ENCODE measurements at places on chromosomes 16 and 17.
A peak's percentile ranks its signal among the peaks of the same experiment; 100 is the strongest.

DNA sequence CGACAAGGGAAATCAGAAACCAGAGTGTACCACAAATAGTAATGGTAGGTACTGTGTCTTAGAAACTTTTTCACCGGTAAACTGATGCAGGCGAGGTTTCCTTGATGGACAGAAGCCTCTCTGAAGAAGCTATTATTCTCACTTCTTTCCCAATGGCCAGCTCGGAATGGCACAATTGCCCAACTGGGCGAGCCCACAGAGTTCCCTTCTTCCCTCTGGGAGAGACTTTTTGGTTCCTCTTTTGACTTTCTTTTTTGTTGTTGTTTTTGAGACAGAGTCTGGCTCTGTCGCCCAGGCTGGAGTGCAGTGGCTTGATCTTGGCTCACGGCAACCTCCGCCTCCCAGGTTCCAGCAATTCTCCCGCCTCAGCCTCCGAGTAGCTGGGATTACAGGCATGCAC is 16.9 kb downstream of the SLC43A2 start:
- no peak for DNase-seq

- no peak for DNase-seq
These were observed 19.1 kb upstream of the CD79B start for GRCh38 chr17:63950940-63951907.

GRCh38 chr16:15900901-15901500 is 12.6 kb upstream of the CEP20 start:
- no peak for DNase-seq

- DNase-seq = peak; percentile 24
These were observed 1.0 kb downstream of the GDE1 start for GRCh38 chr16:19520861-19521331.

DNA sequence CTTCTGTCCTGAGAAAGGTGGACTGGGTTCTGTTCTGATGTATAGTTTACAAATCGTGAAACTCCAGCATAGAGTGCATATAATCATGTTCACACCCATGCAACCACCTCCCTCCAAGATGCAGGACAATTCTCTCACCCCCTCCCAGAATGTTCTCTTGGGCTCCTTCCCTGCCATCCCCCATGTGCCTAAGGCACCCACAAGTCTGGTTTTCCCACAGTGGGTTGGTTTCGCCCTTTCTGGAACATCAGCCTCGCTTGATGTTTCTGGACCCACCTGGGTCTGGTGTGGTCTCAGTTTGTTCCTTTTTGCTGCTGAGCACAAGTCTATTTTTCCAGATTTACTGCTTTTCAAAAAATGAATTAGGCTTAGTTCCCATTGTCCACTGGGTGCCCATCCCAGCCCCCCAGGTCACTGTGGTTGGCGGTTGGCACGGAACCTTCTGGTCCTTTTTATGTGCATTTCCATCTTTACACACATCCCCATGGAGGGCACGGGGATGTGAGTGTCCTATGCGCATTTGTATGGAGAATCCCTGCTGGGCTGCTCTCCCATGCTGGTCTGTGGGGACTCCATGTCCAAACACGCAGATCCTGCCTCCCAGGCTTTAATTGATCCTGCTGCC is 19.0 kb downstream of the MAP2K3 start:
- no peak for DNase-seq

DNA sequence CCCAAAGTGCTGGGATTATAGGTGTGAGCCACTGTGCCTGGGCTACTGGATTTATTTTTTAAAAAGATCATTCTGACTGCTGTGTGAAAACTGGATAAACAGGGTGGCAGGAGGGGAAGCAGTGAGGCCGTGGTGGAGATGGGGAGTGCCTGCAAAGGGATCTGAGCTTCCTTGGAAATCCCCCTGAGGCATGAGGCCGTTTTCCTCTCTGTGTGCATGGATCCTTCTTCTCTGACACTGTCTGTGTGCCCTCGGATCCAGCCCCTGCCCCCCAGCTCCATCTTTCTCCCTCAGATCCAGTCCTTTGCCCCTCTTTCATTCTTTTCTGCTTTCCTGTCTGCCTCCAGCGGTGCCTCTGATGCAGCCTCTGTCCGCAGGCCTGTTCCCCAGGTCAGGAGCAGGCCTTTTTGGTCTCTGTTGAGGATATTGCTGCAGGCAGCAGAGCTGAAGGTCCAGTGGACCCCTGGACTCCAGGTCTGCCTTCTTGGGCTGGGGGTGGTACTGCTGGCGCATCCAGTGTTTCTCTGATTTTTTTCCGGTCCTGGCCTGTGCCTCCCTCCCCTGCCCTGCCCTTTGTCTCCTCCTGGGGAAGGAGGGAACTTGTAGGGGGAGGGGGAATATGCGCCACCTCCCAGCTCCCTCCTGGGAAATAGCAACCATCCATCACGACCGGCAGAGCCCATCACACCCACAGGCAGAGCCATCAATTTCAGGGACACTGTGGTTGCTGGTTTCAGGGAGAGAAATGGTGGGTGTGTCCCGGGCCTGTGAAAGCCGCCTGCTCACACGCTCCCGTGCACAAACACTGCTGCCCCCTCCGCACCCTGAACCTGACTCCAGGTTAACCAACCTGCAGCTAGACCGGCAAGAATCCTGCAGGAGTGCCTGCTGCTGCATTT is 17.0 kb downstream of the MGAT5B start:
- no peak for DNase-seq

DNA sequence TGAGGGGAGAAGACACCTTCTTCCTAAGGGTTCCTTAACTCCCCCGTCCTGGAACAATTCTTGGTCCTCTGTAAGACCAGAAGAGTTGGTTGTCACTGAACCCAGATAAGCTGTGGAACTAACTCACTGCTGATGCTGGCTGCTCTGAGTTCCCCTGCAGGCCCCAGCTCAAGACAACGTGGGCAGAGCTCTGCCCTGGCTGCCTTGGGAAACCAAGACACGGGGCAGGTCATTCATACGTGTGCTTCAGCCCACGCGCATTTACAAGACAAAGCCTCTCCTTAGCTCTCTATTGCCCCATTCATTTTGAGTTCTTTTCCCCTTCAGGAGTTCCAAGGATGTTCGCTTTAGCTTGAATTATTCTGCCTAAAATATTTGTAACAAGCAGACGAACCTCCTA is 3.4 kb upstream of the NAT9 start:
- no peak for DNase-seq

DNA sequence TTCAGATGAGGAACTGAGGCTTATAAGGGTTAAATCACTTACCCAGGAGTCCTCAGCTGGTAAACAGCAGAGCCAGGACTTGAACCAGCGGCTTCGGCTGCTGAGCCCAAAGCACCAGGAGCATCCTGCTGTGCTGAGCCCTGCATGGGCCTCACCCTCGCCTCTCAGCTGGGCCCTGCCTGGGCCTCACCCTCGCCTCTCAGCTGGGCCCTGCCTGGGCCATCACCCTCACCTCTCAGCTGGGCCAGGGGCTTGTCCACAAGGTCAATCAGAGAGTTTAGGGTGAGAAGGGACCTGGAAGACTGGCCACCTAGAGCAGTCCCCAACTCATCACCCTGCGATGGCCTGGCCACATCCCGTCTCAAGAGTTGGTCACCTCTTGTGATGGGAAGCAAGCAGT is 4.2 kb downstream of the STAC2 start:
- DNase-seq = no peak

DNA sequence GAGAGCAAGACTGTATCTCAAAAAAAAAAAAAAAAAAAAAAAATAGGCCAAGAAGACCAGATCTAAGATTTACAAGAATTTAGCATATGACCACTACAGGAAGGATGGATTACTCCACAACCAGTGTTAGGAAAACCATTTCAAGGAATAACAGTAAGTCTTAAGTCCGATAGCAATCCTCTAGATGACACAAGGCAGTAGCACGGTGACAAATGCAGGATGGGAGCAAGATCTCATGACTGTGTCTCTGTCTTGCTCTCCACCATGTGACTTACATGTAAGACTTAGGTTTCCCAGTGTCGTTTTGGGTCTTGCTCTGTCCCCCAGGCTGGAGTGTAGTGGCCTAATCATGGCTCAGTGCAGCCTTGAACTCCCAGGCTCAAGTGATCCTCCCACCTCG is 27.8 kb downstream of the C16orf96 start:
- DNase-seq = no peak

GRCh38 chr16:51762081-51762996 is 611.3 kb upstream of the SALL1 start:
- peak; percentile 43 for DNase-seq

- no peak for DNase-seq
These were observed 156.9 kb upstream of the C17orf78 start for GRCh38 chr17:37218849-37219248.

DNA sequence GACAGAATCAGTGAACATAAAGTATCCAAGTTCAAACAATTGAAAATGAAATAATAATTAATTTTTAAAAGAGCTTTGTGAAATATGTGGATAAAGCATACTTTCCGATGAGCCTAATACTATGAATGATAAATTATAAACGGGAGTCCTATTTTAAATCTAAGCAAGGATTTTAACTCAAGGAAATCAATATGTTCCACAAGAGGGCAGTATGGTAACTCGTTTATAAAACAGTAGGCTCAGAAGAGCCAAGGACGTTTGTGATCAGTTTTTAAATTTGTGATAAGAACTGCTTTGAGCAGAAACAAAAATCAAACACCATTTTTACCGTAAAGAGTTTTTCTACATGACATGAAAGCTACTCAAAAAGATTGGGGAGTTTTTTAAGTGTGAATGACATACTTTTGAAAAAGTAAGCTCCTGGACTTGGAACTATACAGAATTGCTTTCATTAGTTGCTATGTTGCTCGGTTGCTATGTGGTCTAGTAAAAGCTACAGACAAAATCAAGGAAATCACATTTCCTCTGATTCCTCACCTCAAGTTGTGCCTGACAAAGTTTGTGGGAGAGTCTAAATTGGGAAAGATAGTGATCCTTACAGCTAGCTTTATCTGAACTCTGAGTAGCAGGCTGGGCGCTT is 11.8 kb upstream of the TEKT1 start:
- no peak for DNase-seq

- DNase-seq = no peak
These were observed 151.3 kb downstream of the FOXL1 start for GRCh38 chr16:86729686-86730085.

DNA sequence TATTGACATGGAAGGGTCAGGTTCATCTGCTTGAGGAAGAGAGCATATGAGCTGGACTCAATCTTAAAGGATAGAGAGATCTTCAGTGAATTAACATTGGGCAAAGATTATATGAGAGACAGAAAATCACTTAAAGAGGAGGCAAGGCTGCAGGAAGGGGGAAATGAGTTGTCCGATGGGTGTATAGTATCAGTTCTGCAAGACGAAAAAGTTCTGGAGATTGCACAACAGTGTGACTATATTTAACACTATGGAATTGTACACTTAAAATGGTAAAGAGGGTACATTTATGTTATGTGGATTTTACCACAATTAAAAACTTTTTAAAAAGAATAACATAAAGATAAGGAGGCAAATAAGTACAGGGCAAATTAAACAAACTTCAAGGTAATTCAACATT is 80.7 kb downstream of the HELZ start:
- no peak for DNase-seq

GRCh38 chr16:24988129-24988518 is 27.0 kb downstream of the ARHGAP17 start:
- no peak for DNase-seq

DNA sequence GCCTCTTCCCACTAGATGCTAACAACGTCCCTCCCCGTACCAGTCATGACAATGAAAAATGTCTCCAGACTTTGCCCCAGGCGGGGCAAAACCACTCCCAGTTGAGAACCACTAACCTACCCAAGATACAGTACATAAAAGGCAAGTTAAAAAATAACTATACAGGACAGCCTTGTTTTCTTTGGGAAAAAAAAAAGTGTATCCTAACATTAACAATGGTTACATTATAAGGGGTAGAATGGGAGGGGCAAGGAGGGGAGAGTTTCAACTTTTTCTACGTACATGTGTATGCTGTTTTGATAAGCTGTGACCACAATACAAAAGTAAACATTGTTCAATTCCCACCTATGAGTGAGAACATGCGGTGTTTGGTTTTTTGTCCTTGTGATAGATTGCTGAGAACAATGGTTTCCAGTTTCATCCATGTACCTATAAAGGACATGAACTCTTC is 94.9 kb downstream of the TOX3 start:
- no peak for DNase-seq

DNA sequence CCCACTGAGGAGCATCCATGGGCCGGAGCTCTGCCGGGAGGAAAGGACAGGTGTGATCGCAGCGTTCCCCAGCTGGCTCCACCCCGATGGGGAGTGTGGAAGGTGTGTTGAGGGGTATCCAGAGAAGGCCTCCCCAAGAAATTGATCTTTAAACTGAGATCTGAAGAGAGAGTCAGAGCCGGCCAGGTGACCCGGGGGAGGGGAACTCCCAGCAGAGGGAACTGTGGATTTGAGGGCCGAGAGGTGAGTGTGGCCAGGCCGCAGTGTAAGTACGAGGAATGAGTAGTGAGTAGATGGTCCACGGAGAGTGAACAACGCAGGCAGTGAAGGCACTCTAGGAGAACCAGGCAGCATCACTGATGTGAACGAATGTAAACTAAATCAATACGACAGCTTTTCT is 80.2 kb downstream of the RPTOR start:
- no peak for DNase-seq

DNA sequence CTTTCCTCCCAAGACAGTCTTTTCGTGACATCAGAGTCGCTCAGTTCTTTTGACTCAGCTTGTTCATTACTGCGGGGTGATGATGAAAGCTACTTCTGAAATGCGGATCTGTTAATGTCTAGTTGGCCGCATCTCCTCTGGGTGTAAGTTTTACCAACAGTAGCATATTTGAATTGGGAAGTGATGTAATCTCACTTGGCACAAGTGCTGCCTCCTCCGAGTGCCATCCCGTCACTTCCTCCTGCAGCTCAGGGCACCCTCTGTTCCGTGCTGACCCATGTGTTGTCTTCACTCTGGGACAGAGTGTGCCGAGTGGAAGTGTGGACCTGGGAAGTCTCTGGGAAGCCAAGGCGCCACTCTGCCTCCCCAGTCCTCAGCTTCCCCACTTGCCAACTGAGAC is 8.9 kb downstream of the ADAD2 start:
- no peak for DNase-seq

DNA sequence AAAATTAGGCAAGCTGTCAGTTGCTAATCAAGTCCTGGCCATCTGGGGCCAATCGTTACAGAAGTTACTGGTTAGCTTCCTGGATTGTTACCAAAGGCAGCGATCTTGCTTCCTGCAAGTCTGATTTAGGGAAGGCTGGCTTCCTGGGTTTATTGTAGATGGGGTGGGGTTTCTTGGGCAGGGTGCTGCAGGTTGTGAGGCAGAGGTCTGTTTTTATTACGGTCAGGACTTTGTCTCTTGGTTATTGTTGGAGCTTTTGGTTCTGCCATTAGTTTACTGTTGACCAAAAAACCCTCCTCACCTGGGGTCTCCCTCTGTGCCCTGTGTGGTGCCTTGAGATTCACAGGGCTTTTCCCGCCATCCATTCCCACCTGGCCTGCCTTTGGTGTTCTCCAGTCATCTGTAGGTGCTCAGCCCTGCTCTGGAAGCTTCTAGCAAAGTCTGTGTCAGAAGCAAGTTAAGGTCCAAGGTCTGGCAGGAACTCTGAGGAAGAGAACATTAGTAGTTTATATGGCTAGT is 36.9 kb downstream of the SLC47A1 start:
- DNase-seq = no peak

- DNase-seq = no peak
These were observed 20.4 kb downstream of the RBFOX3 start for GRCh38 chr17:79590523-79590860.

- DNase-seq = no peak
These were observed 115.9 kb downstream of the SEC14L1 start for GRCh38 chr17:77256710-77257109.
